ENCODE measurements at places on chromosomes 1 and 21.

DNA sequence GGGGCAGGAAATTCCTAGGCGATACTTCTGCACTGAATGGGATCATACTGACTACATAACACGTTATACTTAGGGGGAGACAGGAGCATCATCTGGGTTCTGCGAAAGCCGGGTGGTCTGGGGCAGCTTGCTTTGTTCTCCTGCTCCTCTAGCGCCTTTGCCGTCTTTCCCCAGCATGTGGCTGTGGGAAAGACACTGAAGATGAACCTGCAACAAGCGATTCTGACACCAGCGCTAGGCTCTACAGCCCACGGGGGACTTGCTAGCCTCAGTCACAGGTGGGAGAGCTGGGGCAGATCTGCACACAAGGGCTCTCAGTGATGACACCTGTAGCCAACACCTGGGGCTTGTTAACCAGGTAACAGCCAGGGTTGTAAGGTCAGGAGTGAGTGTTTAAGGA lies 51.8 kb downstream of the CD46 start:
- DNase-seq, result no peak

- DNase-seq, result peak; percentile 86
Measured at GRCh38 chr1:108747171-108747850, 837 bp downstream of the STXBP3 start.

DNA sequence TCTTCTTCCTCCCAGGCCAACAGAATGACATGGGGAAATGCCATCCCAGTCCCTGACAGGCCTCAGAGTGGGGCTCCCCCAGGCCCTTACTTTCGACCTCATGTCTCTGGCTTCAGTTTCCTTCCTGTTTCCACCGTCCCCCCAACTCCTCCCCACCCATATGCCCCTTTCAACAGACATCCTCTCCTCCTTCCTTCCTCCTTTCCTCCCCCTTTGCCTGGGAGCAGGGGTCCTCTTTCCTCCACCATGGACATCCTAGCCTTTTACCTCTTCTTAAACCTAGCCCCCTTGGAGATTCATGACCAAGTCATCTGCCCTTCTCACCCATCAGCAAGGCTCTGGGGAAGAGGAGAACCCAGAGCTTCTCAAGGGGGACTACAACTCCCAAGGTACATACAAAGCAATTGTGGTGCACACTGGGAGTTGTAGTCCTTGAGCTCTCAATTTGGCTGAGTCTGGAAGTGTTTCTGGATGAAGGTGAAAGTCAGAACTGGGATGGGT lies 4.0 kb downstream of the ZBTB7B start:
- DNase-seq, result peak; percentile 59

DNA sequence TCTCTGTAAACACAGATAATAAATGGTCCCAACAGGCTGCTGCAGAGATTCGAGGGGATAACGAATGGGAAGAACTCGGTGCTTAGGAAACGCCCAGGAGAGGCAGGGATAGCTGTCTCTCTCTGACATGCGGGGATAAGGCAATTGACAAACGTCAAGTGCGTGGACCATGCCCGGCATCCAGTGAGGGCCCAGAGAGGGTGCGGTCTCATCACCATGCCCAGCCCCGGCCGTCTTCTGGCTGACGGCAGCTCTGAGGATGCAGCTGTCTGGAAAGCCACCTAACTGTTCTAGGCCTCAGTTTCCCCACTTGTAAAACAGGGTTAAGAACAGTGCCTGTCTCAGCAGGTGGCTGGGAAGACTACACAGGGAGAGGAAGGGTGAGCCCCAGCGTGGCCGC lies 48.1 kb downstream of the ACOT7 start:
- DNase-seq, result no peak

- no peak for DNase-seq
Measured at GRCh38 chr1:181397845-181398244, 85.5 kb upstream of the CACNA1E start.

- DNase-seq, result no peak
Measured at GRCh38 chr21:26412885-26413284, 160.2 kb downstream of the CYYR1 start.

- no peak for DNase-seq
Measured at GRCh38 chr21:44972821-44973220, 33.0 kb downstream of the SLX9 start.

- DNase-seq, result no peak
Measured at GRCh38 chr1:112923234-112923958, 32.6 kb downstream of the SLC16A1 start.

DNA sequence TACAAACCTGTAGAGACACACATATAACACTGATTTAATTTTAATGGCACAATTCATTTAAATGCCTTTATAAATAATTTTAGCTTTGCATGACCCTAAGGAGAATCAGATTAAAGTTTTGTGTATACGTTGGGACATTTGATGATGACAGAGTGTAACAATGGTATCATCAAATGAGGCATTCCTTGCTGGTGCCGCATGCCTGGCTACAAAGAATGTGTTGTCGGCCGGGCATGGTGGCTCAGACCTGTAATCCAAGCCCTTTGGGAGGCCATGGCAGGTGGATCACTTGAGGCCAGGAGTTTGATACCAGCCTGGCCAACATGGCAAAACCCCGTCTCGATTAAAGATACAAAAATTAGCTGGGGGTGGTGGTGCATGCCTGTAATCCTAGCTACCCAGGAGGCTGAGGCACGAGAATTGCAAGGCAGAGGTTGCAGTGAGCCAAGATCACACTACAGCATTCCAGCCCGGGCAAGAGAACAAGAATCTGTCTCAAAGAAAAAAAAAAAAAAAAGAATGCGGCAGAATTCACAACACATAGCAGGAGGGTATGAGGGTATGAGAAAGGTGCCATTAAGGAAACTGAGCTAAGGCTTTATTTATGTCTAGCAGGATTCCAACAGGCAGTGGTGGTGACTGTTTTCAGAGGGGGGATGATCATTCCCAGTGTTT lies 58.9 kb downstream of the PTPN14 start:
- DNase-seq, result no peak

GRCh38 chr1:182809414-182809957 lies 19.9 kb downstream of the NPL start:
- no peak for DNase-seq

DNA sequence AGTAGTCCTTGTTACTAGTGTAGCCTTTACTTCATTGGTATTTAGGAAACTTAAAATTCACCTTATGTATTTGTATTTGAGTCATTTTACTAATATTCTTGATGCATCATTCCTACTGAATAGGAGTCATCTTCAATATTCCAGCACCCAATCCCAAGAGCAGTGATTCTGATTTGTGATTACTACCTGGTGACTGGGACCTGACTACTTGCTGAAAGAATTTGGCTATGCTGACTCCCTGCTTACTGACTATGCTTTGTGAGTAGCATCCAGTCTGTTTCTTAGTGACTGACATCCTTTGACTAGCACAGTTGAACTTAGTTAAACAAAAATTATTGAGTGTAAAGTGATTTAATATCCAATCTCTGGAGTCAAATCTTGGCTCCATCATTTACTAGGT lies 129.9 kb upstream of the NEGR1 start:
- DNase-seq, result no peak

DNA sequence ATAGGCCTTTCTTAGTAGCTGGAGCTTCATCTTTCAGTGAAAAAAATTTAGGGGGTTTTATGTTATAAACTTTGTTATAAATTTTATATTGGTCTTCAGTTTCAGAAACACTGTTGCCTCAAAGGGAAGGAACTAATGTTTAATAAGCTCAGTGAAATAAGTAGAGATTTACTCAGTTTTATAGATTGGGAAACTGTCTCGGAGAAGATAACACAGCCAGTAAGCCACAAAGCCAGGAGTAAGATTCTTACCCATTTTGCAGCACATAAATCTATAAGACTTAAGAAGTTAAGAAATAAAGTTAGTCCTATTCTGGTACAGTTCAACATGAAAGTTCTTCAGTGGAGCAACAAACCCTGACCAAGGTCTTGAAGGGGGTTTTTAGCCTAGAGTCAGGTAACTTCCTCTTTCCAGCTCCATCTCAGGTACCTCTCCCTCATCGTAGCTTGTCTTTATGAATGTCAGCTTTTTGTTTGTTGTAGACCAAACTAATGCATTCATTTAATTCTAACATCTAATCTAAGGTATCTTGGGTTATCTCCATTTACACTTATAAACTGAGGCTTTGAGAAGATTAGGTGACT lies 3.3 kb downstream of the KPNA6 start:
- no peak for DNase-seq

DNA sequence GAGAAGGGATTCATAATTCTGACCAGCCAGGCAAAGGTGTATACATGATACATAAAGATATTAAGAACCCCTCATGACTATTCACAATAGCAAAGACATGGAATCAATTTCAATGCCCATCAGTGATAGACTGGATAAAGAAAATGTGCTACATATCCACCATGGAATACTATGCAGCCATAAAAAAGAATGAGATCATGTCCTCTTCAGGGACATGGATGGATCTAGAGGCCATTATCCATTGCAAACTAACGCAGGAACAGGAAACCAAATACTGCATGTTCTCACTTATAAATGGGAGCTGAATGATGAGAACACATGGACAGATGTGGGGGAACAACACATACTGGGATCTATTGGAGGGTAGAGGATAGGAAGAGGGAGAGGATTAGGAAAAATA lies 21.4 kb downstream of the CR1L start:
- DNase-seq, result no peak

- no peak for DNase-seq
Measured at GRCh38 chr21:41973427-41973831, 19.6 kb upstream of the C2CD2 start.

DNA sequence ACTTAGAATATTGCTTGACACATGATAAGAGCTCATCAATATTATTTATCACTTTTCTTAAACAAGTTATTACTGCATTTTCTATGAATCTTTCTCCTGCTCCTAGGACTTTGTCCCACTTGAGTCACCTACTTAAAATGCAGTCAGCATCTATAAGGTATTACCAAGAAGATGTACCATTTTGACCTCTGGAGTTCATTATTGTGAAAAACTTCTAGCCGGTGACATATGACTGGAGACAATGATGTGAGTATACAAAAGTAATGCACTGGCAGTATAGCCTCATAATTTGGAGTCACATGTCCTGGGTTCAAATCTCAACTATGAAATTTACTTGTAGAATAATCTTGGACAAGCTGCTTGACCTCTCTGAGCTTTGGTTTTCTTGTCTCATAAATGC lies 278.5 kb downstream of the PLPP3 start:
- DNase-seq, result no peak

DNA sequence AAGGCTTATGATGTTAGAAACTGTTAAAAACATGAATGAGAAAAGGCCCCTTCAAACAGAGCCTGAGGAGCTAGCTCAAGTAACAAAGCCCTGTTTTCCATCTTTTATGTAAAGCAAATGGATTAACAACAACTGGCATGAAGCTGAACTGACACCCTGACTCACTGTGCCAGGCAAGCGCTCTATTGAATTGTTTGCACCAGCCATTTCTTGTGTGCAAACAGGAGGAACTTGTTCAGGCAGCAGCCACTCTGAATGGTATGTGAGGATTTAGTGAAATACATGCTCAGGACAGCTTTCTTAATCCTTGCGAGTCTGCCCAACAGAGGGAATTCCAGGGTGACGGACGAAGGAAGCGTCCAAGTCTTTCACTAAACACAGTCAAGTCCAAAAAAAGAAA lies 291.1 kb upstream of the ADGRL2 start:
- no peak for DNase-seq

DNA sequence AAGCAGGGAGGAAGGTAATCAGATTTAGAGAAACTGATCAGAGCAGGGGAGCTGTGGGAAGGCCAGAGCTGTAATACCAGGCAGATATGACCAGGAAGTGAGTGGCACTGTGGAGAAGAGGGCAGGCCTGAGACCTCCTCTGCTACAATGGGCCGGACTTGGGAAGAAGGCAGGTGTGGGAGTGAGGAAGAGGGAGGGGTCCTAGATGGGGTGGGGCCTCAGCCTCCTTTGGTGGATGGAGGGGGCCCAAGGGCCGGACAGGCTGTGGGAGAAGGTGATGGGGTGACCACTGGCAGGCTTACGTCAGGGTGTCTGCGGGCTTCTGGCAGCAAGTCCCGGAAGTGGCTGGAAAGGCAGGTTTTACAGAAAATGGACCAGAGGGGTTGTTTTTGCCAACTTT lies 5.0 kb upstream of the HPCA start:
- DNase-seq, result no peak

GRCh38 chr1:119327450-119328155 lies 41.0 kb upstream of the HAO2 start:
- DNase-seq, result peak; percentile 9

DNA sequence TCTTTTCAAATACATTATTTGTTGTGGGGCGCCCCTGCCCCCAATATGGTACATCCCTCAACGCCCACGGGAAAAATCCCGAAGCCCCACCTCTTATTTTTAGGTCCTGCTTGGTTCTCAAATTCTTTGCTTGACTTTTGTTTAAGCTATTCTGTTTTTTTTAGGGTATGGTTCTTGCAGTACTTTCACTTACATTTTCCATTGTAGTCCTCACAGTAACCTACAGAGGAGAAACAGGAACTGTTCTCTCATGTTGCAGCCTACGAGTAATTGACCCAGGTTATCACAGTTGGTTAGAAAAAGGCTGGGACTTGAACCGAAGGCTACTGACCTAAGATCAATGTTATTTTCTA lies 697 bp upstream of the C21orf91 start:
- no peak for DNase-seq

DNA sequence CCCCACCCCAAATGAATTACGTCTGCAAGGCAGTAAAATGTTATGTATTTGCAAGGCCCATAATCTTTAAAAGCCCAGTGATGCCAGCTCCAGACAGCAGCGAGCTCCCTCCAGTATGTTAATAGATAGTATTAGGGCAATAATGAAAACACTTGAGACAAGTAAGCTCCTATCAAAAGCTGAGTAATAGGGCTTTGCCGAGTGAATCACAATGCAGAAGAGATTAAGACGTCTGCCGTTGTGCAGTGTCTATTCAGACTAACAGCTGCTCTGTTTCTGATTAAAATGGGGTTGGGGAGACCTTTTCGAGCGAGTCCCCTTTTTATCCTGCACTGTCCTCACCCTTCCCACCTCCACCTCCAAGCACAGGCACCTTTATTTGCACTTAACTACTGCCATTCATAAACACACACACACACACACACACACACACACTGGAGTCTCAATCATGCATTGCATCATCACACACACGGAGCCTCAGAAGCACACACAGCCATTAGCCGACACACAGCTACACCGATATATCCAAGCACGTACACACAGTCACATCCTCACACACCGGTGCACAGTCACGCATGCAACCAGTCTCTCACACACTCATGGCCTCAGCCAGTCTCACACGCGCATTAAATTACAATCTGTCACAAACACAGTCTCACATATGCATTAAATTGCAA lies 46.0 kb upstream of the FOXO6 start:
- DNase-seq, result no peak

- peak; percentile 42 for DNase-seq
Measured at GRCh38 chr1:40381268-40382107, 8.0 kb downstream of the SMAP2 start.

All from erythroblast (primary cell).